ENCODE measurements at places on chromosomes 6 and 20. TPM values are rescaled to one million over a fixed set of nuclear protein-coding genes. Genes with fewer than 3 reads are reported as not detected.

The CLPSL2 gene
- not detected for total RNA-seq

The AURKA gene
- 102 TPM for total RNA-seq

The PSMB8 gene
- total RNA-seq, result 56.8 TPM

The SLC22A2 gene
- total RNA-seq, result not detected

The SPATA2 gene
- total RNA-seq, result 5.7 TPM

The OLIG3 gene
- not detected for total RNA-seq

The TAGAP gene
- total RNA-seq, result not detected

The MEP1A gene
- not detected for total RNA-seq

The MRPS10 gene
- total RNA-seq, result 59.3 TPM

The HLA-DMB gene
- not detected for total RNA-seq

The PI3 gene
- not detected for total RNA-seq

The CCN5 gene
- total RNA-seq, result 1.3 TPM

The SLC26A8 gene
- not detected for total RNA-seq

The TAAR6 gene
- total RNA-seq, result not detected

The MARCKS gene
- 104 TPM for total RNA-seq

The SLC22A16 gene
- total RNA-seq, result not detected

The PRDM1 gene
- 3.9 TPM for total RNA-seq

The MOG gene
- total RNA-seq, result not detected

The KIAA0408 gene
- total RNA-seq, result 1.1 TPM

The BHLHE23 gene
- total RNA-seq, result not detected

The SPDEF gene
- total RNA-seq, result not detected

The SCRT2 gene
- not detected for total RNA-seq

The ESR1 gene
- total RNA-seq, result 1.0 TPM

The RIPOR2 gene
- 0.22 TPM for total RNA-seq

The LIN28B gene
- total RNA-seq, result 34.4 TPM

The EPPIN gene
- total RNA-seq, result not detected

The TOX2 gene
- 10.5 TPM for total RNA-seq

The ELOVL2 gene
- total RNA-seq, result 0.43 TPM

The BEND6 gene
- total RNA-seq, result 6.9 TPM

The ADGRF4 gene
- total RNA-seq, result 0.22 TPM

The RBM24 gene
- 9.3 TPM for total RNA-seq

The SLC9A8 gene
- 11.8 TPM for total RNA-seq

The MRPL18 gene
- total RNA-seq, result 85.6 TPM

The ERVFRD-1 gene
- 0.22 TPM for total RNA-seq
